Activated CD4-positive, CD25-positive, alpha-beta regulatory T cell treated with anti-CD3 and anti-CD28 coated beads, Interleukin-2, amount 50 U/mL, for 16 hours (primary cell): ENCODE measurements at places on chromosomes 7 and 10.

- DNase-seq: no peak
Observed at GRCh38 chr7:49885593-49886285, 112.3 kb downstream of the VWC2 start.

GRCh38 chr10:120979435-120980278, 128.5 kb downstream of the WDR11 start:
- DNase-seq: no peak

DNA sequence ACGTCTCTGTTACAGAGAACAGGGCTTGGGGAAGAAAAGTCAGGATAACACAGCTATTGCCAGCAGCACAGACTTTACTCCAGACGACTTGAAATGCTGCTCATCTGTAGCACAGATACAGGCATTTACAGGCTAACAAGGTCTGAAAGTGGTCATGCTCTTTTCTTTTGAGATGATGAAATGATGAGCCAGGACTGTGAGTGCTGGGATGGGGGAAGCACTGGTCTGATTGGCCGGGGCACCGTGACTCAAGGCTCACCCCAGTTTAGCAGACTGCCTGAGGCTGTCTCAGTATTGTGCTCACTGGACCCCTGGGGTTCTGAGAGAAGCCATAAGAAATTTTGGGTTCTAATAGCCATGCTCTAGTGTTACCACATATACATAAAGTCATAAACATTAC, 12.4 kb downstream of the SMKR1 start:
- DNase-seq: no peak

DNA sequence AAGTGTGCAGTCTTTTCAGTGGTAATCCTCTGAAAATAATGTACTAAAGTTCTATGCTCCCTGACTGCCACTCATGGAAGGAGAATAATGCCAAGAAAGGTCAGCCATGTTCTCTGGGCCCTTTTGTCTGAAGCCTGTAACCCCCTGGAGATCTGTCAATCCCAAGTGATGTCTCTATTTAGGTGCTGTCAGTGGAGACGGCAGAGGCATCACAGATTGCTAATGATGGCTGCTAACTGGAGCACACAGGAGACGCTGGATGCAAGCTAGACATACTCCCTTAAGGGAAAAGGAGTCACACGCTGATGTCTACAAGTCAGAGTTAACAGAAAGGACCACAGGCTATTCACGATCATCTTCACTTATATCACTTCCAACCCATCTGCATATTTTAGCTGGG, 118.8 kb downstream of the RSU1 start:
- no peak for DNase-seq

GRCh38 chr7:151077705-151078232, 2.8 kb downstream of the FASTK start:
- no peak for DNase-seq

- no peak for DNase-seq
Observed at GRCh38 chr10:5892007-5892406, 2.0 kb downstream of the FBH1 start.

- no peak for DNase-seq
Observed at GRCh38 chr7:1461646-1462375, 2.5 kb upstream of the MICALL2 start.

- no peak for DNase-seq
Observed at GRCh38 chr7:89232-90019, 102.9 kb upstream of the FAM20C start.

GRCh38 chr7:126718419-126718818, 534.3 kb downstream of the GRM8 start:
- DNase-seq: no peak

- no peak for DNase-seq
Observed at GRCh38 chr10:35564341-35564968, 40.7 kb upstream of the GJD4 start.

DNA sequence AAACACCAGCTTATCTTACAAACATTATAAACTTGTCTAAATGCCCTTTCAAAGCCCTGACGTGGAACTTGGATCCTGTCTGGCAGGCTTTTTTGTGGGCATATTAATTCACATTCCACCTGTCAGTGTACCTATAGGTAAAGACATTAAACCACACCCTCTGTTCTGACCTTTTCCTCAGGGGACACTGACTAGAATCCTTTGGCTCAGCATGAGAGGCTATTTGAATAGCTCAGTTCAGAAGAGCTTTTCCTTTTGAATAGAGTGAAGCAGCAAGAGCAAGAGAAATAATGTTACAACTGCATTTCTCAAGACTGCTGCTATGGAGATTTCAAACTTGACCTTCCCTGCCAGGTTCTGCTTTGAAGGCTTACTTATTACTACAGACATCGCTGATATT, 76.9 kb downstream of the CYP51A1 start:
- DNase-seq: no peak

DNA sequence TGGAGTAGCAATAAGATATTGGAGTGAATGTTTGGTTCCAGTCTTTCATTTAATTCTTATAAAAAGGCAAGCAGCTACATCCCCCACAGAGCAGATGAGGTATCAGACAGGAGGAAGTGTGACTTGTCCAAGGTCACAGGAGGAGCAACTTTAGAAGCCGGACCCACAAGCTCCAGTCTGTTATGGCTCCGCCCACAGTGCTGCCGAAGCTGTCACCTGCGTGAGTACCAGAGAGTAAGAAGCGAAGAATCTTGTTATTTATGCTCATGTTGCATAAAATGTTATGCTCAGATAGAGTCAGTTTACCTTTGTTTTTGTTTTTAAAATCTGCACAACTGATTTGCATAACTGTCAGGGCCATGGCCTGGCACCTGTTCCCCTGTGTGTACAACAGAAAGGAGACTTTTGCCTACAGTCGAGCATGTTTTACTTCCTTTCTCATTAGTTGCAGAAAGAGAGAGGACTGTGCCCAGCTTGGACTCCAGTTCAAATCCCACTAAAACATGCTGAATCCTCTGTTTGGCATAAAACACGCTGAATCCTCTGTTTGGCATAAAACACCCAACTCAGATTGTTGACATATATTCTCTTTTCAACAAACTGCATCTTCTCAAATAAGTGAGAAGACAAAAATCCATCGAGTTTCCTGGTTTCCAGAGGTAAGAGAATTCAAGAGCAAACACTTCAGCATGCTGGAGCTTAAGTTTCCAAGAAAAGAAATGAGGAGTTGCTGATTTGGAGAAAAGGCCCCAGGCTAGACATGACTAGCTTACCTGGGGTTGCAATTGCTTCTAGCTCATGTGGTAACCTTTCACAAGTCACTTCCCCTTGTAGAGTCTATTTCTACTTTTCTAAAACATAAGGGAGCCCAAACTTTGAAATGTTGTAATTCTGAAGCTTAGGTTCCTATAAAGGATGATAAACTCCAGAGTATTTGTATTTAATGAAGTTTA, 409.8 kb upstream of the ZMIZ1 start:
- no peak for DNase-seq

DNA sequence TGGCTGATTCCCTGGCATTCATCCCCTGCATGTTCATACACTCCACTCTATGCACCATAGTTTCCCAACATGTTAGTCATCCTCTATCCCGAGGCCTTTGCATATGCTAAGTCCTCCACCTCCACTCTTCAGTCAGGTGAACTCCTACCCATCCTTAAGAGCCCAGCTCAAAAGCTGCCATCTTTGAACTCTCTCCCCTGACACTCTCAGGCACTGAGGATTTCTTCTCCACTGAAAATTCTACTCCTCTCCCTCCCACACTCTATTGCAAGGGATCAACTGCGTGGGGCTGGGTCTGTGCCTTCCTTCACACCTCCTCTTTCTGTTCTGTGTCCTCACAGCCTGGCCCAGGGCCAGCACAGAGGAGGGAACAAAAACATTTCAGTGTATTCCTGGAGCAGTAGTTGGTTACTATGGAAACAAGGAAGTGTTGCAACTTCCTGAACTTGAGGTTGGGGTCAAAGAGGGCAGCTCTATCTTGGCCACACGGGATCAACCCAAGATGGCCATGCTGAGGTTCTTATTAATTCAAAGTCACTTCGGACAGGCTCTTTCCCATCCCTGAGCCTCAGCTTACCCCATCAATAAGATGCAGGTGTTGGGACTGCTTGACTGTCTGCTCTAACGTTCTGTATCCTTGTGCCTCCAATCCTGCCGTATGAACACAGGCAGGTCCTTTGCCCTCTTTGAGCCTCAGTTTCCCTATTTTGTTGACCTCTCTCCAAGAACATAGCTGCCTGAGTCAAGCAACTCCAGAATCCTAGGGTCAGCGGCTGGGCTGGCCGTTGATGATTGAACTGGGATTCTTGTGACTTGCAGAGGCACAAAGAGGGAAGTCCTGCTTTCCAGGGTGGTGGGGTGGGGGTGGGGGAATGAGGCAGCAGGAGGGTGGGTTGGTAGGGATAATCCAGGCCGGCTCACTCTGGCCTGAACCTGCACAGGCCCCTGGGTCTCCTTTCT, 15.5 kb downstream of the ZMIZ1 start:
- DNase-seq: no peak

GRCh38 chr7:36430186-36430585, 40.5 kb downstream of the ANLN start:
- DNase-seq: no peak

DNA sequence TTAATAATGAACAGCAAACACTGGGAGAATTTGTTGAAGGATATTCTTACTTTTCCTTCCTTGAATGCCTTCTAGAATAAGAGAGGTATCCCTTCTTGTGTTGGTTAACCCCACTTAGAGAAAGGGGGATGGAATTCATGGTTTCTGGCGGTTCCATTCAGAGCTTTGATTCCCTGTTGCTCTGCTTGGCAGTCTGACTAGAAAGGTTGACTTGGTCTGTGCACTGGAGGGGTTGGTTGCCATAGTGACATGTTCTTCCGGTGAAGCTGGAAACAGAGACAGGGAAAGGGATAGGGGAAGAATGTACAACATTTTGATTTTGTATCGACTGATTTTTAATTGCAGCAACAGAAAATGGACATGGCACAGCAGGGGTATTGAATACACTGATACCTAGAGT, 2.5 kb downstream of the TMEM178B start:
- no peak for DNase-seq

GRCh38 chr7:94591176-94591575, 64.8 kb downstream of the SGCE start:
- no peak for DNase-seq
